ENCODE measurements at places on chromosomes 5 and 9.

- no peak for DNase-seq
Observed at GRCh38 chr5:131081913-131082488, 83.1 kb downstream of the HINT1 start.

DNA sequence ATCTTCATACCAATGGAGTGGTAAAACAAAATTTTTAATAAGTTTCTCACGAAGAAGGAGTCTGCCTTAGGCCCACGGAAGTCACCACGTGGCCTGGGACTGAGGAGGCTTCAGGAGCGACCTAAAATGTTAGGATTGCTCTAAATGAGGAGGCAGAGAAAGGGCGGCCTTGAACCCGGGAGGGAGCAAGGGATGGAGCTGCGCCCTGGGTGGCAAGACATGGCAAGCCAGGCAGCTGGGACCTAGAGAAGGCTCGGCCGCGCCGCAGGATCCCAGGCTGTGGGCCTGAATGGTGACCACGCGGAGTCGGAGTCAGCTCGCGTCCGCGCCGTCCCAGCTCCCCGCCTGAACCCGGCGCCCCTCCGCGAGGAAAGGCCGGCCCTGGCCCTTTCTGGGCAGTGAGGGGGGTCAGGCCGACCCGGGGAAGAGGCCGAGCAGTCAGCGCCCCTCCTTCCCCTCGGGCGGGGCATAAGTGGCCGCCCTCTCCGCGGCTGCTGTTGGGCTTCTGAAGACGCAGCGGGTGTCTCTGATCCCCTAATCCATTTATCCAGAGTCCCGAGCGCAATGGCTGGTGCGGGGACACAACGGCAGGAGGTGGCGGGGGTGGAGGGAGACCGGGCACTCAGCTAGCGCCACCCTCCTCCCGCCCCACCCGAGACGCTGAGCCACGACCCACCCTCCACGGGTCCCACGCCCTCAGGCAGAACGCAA lies 10.6 kb downstream of the IRX1 start:
- no peak for DNase-seq

- peak; percentile 58 for DNase-seq
Observed at GRCh38 chr5:87411973-87412629, 629 bp downstream of the CCNH start.

GRCh38 chr5:96582343-96582742 lies 79.8 kb upstream of the CAST start:
- DNase-seq = no peak

DNA sequence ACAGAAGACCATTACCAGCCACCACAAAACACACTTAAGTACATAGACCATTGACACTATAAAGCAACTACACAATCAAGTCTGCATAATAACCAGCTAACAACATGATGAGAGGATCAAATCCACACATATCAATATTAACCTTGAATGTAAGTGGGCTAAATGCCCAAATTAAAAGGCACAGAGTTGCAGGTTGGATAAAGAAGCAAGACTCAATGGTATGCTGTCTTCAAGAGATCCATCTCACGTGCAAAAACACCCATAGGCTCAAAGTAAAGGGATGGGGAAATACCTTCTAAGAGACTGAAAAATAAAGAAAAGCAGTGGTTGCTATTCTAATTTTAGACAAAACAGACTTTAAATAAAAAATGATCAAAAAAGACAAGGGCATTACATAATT lies 113.6 kb upstream of the CD180 start:
- no peak for DNase-seq

DNA sequence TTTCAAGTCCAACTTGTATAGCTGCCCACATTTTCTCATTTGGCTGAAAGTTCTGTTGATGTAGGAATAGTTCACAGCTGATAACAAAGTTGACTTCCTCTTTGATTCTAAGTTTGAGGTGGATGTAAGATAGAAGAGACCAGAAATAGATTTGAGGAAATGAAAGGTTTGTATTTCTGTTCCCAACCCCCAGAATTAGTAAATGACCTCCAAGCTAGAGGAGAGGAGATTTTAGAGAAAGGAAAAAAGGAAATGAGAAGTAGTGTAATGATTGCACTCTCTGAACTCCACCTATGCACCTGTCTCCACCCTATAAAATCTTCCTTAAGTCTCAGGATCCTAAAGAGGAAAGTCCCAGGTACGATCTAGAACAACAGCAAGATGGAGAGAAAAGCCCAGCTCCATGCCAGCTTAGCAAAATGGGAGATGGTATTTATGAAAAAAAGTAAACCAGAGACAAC lies 130.4 kb upstream of the POC5 start:
- DNase-seq = no peak

GRCh38 chr9:94611638-94612068 lies 18.0 kb upstream of the FBP2 start:
- DNase-seq = no peak

- DNase-seq = peak; percentile 52
Observed at GRCh38 chr5:137666461-137666850, 69.4 kb downstream of the KLHL3 start.

DNA sequence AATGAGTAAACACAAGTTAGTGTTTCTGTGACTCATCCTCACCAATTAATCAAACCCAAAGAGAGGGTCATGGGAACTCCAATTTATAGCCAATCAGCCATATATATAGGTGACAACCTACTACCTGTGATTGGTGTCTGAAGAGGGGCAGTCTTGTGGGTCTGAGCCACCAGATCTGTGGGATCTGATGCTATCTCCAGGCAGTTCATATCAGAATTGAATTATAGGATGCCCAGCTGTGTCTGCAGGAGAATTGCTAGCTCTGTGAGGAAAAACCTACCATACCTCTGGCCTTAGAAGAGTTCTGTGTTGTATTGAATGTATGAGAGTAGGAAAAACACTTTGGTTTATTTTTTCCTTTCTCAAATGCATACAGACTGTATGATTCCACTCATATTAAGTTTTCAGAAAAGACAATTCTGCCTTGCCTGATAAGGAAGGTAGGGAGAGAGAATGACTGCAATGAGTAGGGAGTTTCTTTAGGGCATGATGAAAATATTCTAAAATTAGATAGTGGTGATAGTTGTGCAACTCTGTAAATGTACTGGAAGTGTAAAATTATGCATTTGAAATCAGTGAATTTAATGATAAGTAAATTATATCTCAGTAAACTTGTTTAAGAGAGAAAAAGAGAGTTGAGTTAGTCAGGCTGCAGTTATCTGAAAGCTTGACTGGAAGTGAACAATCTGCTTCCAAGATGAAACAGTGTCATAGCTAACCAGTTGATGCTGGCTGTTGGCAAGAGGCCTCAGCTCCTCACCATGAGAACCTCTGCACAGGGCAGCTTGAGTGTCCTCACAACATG lies 274.9 kb downstream of the AUH start:
- DNase-seq = no peak

DNA sequence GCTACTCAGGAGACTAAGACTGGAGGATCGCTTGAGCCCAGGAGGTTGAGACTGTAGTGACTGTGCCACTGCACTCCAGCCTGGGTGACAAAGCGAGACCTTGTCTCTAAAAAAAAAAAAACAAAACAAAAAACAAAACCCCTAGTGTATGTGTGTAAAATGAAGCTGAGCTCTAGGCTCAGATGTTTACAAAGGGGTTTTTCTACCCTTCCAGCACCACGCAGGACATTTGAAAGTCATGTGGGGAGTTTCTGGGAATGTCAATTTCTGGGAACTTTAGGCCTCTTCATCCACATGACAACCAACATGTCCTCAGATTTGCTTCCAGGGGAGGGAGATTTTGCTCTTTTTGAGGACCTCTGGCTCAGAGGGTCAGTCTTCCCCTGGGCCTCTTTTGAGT lies 42.4 kb upstream of the AIF1L start:
- DNase-seq = no peak

GRCh38 chr9:106560540-106560939 lies 302.4 kb upstream of the ZNF462 start:
- no peak for DNase-seq

- DNase-seq = peak; percentile 87
Observed at GRCh38 chr5:136781464-136781863, 416.1 kb upstream of the TRPC7 start.

- no peak for DNase-seq
Observed at GRCh38 chr9:504921-505740, 290.5 kb downstream of the DOCK8 start.

GRCh38 chr5:151096001-151096373 lies 15.2 kb upstream of the TNIP1 start:
- DNase-seq = no peak

DNA sequence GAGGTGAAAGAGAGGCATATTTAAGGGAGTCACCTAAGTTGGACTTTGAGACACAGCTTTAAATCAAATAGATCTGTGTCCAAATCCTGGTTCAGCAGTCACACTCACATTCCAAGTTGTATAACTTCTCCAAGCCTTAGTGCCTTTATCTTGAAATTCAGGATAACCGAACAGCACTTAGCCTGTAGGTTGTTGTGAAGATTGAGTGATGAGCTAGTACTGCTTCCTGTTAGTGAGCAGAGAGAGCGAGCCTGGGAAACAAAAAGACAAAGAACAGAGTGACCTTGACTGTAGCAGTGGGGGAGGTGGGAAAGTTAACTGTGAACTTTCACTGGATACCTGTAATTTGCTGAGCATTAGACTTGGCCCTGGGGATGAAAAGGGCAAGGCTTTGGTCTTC lies 22.4 kb downstream of the MAML1 start:
- DNase-seq = no peak

DNA sequence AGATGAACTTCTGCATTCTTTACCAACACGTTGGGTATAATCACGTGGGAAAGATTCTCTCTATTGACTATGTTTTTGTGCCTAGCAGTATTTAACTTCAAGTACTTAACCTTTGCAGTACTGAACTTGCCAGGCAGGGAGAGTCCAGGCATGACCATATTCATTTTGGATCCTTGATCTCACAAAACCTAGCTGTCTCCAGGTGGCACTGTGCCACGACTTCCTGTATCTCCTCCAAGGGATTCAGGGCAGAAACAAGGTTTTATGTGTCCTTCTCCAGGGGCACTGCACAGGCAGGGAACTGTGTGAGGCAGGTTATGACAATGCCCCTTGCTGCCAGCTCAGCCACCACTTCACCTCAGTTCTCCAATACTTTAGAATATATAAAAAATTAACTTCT lies 11.7 kb upstream of the IFNA5 start:
- peak; percentile 14 for DNase-seq

GRCh38 chr9:94591876-94592275 lies 1.7 kb downstream of the FBP2 start:
- DNase-seq = no peak

- DNase-seq = no peak
Observed at GRCh38 chr9:129351642-129352145, 173.6 kb upstream of the IER5L start.

DNA sequence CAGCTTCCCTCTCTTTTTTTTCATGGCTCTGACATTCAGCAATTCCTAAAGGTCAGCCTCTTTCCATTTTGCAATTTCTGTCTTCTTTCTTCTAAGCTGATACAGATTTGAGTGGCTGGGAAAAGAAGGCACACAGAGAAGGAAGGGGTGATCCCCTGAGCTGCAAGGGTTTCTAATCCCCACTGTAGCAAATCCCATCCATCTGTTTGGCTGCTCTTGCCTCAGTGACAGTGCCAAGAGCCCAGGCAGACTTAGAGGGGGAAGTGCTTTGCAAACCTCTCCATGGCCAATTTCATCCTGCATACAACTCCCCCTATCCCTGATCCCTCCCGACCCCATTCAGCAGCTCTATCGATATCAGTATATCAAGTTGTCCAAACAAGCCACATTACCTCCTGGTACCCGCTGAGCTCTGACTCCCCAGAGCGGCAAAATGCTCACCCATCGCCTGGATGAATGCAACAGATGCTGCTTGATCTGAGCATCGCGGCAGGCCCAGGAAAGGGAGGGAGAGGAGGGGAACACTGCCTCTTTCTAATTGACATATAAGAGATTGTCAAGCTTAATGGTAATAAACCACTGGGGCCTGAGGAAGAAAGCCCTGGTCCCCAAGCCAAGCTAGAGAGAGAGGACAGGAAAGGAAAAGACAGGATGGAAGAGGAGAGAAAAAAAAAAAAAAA lies 268.9 kb downstream of the ASTN2 start:
- no peak for DNase-seq

DNA sequence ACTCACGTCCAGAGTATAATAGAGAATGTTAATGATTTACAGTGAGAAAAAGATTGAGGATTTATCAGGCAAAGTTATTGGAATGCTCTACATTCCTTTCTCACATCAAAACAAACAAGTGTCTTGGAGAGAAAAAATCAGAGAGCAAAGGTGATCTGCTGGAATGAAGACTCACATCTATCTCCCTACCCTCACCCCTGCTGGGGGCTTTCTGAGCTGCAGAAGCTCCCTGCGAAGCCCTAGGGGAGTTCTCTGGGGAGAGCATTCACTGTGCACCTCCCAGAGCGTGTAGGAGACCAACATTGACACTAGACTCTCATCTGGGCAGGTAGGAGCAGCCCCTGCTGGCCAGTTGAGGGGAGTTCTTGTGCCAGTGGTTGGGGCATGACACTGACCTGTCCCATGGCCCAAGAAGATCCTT lies 76.6 kb upstream of the ADAMTS16 start:
- DNase-seq = no peak

DNA sequence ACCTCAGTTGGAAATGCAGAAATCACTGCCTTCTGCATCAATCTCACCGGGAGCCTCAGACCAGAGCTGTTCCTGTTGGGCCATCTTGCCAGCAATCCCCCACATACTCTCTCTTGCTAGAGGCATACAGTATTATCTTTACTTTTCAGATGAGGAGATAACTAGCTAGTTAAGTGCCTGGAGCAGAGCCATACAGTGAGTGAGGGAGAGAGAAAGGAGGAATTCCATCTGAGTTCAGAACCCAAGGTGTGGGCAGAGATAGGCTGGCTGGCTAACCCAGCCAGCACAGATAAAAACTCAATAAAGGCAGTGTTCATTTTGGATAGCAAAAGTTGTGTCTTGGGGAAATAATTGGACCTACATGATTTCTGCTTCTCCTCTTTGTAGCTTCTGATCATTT lies 268.0 kb upstream of the KIF2A start:
- no peak for DNase-seq

GRCh38 chr5:67934976-67935375 lies 280.6 kb upstream of the PIK3R1 start:
- DNase-seq = peak; percentile 14

- no peak for DNase-seq
Observed at GRCh38 chr5:36436306-36436705, 134.6 kb upstream of the RANBP3L start.

DNA sequence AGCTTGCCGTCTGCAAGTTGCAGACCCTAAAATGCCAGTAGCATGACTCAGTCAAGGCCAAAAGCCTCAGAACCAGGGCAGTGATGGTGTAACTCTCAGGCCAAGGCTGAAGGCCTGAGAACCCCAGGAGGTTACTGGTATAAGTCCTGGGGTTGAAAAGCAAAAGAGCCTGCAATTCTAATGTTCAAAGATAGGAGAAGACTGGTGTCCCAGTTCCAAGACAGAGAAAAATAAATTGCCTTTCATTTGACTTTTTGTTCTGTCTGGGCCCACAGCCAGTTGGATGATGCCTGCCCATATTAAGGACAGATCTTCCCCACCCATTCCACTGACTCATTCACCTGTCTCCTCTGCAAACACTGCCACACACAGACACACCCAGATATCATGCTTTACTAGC lies 673.2 kb downstream of the CDH18 start:
- DNase-seq = no peak

- no peak for DNase-seq
Observed at GRCh38 chr5:143156086-143156485, 247.4 kb downstream of the NR3C1 start.
